ENCODE measurements at places on chromosomes 12 and 14.

GRCh38 chr14:92415969-92416368, 93.0 kb downstream of the SLC24A4 start:
- no peak for DNase-seq

- no peak for DNase-seq
Observed at GRCh38 chr14:61064210-61064609, 83.2 kb downstream of the SLC38A6 start.

GRCh38 chr12:32379213-32379612, 20.1 kb upstream of the FGD4 start:
- DNase-seq, result no peak

GRCh38 chr12:131990066-131990979, 40.6 kb downstream of the EP400 start:
- no peak for DNase-seq

GRCh38 chr12:65494537-65494936, 216.1 kb downstream of the MSRB3 start:
- DNase-seq, result no peak

DNA sequence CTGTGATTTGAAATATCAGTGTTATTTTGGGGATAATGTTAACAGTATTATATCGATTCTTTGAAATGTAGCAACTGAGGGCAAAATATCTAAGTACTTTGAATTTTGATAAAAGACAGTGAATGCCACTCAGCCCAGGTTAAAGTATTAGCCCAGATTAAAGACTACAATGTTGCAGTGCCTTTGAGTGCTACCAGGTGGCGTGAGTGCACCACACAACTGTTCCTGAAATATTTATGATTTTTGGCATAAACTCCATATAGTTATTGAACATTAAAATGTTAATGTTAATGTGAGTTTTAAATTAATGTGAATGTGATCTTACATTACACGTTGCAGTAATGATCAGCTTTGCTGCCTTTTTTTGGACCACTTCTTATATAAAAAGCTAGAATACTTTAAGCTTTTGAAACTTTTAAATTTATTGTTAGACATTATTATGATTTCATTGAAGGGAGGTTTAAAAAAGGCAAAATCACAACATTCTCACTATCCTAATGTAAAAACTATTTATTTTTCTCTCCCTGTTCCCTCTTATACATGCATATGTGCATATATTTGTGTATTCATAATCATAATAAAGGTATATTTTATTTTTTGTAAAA, 22.5 kb downstream of the MRPS35 start:
- DNase-seq, result peak; percentile 31

DNA sequence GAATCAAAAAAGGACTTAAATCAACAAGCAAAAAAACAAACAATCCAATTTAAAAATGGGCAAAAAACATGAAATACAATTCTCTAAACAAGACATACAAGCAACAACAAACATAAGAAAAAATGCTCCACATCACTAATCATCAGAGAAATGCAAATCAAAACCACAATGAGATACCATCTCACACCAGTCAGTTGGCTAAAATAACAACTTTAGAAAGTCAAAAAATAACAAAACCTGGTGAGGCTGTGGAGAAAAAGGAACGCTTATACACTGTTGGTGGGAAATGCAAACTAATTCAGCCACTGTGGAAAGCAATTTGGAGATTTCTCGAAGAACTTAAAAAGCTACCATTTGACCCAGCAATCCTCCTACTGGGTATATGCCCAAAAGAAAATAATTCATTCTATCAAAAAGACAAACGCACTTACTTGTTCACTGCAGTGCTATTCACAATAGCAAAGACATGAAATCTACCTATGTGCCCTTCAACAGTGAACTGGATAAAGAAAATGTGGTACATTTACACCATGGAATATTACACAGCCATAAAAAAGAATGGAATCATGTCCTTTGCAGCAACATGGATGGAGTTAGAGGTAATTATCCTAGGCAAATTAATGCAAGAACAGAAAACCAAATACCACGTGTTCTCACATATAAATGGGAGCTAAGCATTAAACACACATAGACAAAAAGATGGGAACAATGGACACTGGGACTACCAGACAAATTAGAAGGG, 26.9 kb downstream of the PRKD1 start:
- DNase-seq, result no peak

DNA sequence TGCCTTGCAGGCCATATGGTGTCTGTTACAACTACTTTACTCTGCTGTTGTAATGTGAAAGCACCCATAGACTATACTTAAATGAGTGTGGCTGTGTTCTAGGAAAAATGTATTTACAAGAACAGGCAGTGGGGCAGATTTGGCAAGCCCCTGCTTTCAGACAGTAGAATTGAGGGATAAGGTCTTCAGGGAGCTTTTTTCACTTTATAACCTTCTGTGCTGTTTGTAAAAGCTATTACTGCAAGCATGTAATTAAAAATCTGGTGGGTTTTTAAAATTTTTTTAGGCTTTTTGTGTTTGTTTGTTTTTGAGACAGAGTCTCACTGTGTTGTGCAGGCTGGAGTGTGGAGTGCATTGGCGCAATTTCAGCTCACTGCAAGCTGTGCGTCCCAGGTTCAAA, 73.9 kb downstream of the VEZT start:
- no peak for DNase-seq

DNA sequence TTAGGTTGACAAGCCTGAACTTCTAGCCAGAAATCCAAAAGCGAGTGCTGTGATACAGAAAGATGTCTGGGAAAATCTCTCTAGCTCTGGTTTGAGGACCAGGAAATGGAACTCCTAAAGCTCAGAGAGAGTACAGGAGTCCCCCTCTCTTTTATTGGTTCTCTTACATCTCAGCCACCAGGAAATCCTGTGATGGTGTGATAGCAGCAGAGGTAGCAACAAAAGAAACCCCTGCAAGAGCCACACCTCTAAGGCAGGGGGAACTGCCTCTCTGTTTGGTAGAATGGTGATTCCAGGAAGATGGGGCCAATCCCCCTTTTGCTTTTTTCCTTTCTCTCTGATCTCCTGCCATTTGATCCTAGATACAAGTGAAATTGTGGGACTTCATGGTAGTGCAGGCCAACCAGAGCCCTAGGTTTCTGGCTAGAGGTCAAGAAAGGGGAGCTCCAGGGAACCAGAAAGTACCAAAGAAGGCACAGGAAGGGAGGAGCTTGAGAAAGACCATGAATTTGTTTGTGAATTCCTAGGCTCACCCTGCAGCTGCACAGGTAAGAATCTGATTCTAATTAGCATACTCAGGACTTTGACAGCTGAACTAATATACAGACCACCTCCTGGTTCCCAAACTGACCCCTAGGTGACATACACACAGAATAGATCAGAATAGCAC, 88.5 kb downstream of the PAPLN start:
- no peak for DNase-seq

DNA sequence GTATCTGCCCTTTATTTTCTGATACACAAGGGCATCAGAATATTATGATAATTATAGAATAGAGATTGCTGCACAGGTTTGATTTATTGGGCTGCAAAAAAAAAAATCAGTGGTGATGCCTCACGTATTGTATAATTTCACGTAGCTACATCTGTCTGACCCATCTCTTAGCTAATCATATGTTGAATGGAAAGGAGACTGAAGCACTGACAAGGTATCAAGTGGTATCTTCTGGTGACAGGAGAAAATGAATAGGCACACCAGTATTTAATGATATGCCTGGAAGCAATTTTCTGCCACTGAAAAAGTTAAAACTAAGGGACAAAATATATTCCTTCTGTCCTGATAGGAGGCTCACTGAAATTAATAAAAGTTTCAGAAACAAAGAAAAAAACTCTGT, 837.2 kb upstream of the FBXO33 start:
- no peak for DNase-seq

DNA sequence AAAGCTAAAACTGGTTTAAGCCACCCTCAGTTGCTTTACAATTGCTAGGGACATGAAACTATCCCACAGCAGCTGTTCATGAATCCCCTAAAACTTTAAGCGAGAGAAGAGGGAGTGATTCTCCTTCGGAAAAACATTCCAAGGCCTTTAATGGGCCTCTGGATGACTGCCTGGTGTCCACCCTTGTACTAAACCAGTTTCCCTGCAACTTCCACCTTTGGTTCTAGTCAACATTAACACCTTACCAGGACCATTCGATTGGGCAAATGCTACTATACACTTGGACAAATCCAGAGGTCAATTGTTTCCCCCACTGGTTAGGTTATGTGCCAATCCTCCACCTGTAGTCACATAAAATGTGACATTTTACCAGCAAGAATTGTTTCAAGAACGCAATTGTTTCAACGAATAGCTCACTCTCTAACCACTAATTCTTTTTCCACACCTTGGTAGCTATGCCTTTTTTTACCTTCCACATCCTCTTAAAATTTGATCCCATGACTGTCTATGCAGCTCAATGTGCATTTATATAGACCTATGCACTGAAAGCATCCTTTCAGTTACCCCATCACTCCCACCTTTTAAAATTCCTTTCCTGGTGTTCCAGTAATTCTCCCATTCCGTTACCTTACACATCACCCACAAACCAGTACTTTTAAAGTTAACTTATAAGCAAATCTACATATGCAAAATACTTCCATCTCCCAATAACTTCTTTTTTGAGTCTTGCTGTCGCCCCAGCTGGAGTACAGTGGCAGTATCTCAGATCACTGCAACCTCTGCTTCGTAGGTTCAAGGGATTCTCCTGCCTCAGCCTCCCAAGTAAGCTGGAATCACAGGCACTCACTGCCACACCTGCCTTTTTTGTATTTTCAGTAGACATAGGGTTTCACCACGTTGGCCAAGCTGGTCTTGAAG, 3.6 kb downstream of the UBC start:
- no peak for DNase-seq

GRCh38 chr12:32076941-32077340, 29.7 kb upstream of the BICD1 start:
- no peak for DNase-seq

DNA sequence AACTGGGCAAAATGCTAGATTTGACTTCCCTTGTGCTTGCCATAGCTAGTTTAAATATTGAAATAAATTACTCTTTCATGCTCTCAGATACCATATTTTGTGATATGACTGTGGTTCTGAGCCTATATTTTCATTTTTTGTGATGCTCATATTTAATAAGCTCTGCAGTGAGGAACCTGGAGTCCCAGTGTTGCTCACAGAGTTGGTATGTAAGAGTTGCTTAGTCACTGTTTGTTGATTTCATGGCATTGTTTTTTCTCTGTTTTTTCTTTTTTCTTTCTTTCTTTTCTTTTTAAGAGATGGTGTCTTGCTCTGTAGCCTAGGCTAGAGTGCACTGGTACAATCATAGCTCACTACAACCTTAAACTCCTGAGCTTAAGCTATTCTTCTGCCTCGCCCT, 750.5 kb upstream of the TMEM132C start:
- no peak for DNase-seq

DNA sequence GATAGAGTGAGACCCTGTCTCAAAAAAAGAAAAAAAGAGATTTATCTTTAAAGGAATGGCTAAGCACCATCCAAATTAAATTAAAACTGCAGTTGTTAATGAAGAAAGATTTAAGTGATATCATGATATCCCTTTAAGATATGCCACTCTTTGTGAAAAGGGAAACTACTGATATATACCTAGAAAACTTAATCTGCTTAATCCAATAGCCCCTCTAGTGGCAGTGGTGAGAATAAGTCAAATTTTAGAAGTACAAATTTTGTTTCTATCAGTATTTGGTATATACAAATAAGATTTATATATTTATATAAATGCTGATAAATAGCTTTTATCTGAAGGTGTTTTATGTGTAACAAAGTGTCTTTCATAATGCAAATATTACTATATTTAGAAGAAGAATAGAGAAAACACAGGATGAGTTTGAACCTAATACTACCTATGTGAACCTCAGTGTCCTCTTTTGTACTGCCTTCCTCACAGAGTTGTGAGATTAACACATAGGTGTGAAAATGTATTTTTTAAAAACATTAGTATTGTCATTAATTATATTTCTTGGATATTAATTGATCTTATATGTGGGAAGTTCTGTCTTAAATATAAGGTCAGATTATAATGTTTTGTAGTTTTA, 51.4 kb upstream of the GARIN2 start:
- no peak for DNase-seq
